EH (cell line): ENCODE measurements at places on chromosomes 5 and 9.

DNA sequence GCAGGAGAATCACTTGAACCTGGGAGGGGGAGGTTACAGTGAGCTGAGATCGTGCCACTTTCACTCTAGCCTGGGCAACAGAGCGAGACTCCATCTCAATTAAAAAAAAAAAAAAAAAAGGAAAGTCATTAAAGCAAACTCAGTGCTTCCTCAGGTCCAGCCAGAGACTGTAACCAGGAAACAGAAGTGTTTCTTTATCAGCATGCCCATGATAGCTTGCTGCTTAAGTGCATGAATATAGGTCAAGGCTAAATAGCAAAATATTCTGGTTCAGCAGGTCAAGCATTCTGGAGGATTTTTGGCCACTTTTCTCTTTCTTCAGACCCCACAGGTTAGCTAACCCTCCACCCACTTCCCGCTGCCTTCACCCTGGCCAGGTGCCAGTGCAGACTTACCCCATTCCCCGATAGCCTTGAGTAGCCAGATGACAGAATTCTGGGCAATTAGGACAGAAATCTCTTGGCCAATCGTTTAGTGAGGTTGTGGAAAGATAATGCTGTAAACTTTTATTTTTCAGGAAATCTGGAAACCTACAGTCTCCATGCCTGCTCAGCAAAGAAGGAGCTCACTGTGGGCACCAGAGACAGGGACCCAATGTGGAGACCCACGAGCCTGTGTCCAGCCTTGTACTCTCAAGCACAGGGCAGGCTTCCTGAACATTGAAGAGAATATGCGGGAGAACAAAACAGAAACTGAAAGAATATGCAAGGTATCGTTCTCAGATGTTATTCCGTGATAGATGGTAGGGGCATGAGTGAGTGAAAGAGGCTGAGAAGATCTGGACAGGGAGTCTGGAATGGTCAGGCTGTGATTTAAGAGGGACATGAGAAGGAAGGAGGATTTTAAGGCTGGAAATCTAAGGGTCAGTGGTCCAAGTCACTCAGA lies 4.2 kb upstream of the UGT3A2 start:
- no peak for DNase-seq

GRCh38 chr5:103867857-103868598 lies 305.4 kb upstream of the NUDT12 start:
- peak; percentile 50 for DNase-seq

DNA sequence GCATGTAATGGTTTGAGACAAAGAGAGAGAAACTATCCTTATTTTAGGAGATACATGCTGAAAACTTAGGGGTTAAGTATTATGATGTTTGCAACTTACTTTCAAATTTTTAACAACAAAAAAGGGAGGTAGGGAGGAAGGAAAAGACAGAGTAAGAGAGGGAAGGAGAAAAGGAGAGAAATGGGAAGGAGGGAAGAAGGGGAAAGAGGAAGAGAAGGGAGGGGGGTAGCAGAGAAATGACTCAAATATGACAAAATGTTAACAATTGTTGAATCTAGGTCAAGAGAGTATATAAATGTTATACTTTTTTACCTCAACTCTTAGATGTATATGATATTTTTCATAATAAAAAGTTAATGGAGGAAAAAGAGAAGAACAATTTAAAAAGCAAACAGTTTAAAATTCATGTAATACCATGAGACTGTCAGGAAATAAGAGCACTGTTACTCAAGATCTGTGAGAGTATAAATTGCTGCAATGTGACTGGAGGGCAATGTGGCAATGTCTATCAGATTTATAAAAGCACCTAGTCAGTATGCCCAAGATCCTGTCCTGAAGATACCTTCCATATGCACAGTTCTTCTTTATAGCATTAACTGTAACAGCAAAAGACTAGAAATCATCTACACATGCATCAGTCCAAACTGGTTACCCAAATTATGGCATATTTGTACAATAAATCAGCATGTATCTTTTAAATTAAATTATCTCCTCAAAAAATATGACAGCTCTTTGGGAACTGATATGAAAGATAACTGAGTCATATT lies 16.3 kb downstream of the FBXW11 start:
- DNase-seq, result no peak

DNA sequence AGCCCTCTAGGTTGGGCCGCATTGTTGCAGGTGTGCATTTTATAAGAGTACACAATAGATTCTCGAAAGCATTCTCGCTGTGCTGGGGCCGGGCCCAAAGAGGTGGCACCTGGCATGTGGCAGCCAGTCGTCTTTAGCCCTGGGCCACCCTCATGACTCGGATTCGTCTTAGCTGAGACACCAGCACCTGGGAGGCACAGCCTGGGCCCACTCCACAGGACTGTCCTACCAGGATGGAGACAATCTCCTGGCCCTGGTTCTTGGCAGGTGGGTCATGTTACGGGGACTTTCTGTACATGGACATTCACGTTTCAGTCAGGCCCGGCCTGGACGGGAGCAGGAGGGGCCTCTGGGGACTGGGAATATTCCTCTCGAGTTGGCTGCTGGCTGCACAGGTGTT lies 212.5 kb downstream of the FANCC start:
- no peak for DNase-seq

DNA sequence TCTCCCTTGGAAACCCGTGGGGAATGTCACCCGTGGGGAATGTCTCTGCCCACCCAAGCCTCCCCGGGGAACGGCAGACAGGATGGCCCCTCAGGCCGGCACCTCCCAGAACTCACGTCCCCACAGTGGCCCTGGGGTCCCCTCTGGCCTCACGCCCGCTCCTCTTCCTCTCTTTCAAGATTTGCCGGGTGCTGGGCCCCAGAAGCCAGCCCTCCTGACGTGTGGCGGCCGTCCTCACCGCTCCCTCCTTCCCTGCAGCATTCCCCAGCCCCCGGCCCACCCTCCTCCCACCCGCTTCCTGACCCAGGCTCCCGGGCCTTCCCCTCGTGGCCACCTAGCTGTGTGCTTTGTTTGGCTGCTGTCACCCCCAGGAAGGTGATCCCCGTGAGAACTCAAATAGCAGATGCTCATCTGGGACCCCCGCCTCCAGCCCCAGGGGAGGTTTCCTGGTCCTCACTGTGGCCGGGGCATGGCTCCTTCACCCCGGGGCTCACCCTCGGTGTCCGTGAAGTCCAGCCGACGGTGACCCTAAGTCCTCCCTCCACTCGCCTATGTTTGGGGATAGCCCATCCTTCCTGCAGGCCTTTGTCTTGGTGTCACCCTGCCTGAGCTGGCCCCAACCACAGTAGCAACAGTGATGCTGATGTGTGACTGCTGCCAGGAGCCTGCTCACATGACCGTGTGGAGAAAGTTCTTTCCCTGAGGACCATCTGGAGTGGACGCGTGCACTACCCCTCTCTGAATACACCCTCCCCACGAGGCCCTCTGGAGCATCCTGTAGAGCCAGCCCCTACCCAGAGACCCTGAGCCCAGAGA lies 163.3 kb upstream of the IER5L start:
- no peak for DNase-seq

GRCh38 chr9:137167277-137167746 lies 2.5 kb downstream of the LRRC26 start:
- DNase-seq, result no peak

GRCh38 chr5:78647351-78647818 lies 1.2 kb downstream of the LHFPL2 start:
- DNase-seq, result peak; percentile 49

- DNase-seq, result peak; percentile 59
Observed at GRCh38 chr5:141747152-141748141, 65.4 kb upstream of the ARAP3 start.

- no peak for DNase-seq
Observed at GRCh38 chr9:124046189-124046588, 34.6 kb downstream of the LHX2 start.

DNA sequence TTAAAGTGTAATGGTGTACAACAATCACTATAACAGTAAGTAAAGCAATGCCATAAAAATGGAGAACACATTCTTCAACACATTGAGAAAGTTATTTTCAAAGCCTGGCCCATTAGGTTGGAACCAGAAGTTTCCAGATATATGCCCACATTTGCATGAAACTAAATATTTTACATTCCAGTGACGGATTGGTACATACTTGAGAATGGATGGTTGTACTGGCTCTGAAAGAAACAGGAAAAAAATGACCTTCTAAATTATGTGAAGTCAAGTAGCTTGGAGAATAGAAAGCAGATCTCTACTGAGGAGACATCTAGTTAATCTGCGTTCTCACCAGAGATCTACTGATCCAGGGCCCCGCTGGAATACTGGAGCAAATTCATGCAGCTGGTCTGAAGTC lies 1037.0 kb downstream of the NR2F1-AS1 start:
- DNase-seq, result peak; percentile 68

- no peak for DNase-seq
Observed at GRCh38 chr9:133098871-133099270, 22.2 kb downstream of the RALGDS start.

DNA sequence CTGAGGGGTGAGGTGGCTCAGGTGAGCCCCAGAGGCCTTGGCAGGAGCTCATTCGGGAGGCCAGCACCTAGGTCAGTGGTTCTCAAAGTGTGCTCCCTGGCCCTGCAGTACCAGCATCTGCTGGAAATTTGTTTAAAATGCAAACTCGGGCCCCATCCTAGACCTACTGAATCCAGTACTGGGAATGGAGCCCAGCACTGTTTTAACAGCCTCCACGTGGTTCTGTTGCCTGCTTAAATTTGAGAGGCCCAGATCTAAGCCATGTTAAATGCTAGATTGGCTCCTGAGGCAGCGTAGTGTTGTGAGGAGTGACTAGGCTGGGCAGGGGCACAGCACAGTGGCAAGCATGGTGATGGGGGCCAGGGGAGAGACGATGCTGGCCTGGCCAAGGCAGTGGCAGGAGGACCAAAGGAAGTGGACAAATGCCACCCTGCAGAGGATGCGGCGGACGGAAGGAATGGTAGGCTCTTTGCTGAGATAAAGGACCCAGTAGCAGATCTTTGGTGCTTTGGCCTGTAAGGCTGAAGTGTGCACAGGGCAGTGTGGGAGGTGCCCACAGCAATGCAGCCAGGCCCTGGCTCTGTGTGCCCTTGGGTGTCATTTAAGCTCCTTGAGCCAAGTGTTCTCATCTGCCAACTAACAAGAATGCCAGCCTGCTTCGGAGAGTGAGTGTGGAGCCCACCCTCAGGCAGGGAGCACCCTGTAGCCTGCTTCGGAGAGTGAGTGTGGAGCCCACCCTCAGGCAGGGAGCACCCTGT lies 4.2 kb downstream of the PRR7 start:
- DNase-seq, result no peak

- DNase-seq, result no peak
Observed at GRCh38 chr9:121824651-121825030, 173.2 kb downstream of the DAB2IP start.

DNA sequence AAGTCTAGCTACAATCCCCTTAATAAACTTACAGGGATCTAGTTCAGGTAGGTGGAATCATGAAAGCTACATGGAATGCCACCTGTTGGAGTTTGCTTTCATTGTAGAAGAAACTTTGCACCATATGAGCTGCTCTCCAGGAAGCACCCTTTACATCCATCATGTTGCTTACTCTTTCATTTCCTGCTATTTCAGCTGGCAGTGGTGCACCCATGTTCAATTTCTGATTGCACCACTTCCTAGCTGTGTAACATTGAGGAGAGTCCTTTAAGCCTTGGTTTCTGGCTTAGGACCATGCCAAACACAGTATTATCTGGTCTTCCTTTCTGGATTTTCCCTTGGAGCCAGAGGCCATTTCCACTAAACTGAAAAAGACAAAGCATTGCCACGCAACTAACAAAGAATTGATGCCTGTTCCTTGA lies 123.3 kb upstream of the SLC12A2 start:
- DNase-seq, result no peak

DNA sequence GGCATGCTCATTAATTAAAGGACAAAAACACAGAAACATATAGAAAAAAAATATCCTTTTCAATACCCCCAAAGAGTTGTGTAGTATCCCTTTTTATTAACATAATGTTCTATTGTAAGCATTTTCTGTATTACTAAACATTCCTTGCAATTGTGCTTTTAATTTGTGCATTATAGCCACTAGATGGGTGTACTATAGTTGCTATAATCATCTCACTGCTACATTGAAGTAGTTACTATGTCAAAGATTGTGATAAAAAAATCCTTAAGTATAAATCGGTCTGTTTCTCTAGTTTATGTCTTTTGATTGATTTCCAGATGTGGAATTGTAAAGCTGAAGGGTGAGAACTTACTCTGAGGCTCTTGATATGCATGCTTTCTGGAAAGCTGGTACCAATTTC lies 21.4 kb downstream of the FREM1 start:
- no peak for DNase-seq

DNA sequence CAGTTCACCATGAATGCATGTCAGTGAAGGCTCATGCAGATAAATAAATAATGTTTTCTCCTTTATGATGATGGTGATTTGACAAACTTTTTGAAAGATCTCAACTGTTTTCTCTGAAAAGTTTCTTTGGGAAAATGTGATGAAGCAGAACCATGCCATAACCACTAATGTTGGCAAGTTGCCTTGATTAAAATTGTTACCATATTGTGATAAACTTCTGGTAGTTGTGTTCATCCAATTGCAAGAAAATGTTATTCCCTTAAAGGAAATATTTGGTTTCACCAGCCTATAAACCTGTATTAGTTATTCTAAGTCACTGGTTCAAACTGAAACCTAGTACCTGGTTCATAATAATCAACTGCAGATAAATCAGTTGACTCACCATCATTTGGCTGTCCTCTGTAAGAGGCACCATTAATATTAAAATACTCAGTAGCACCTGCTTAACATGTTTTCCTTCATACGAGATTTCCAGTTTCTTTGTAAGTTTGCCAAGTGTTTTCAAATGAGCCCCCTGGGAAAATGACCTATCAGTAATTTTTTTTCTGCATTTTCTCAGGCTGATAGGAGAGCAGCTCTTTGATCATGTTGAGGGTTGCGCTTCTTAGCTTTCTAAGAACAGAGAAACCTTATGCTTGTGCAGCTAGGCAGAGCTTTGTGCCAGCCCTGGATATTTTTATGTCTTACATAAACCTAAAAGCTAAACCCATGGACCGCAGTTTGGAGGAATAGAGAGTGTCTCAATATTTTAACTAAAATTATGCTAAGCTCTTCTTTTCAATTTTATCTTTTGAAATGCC lies 88.0 kb downstream of the LURAP1L start:
- no peak for DNase-seq

DNA sequence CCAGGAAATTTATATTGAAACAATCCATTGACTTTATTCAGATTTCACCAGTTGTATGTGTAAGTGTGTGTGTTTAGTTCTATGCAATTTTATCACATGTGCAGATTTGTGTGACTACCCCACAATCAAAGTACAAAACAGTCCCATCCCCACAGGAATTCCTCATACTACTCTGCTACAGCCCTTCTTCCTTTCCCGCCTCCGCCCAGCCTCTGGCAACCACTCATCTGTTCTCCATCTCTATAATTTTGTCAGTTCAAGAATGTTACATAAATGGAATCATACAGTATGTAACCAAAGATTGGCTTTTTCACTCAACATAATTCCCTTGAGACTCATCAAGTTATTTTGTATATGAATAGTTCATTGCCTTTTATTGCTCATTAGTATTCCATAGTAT lies 289.1 kb downstream of the GADD45G start:
- DNase-seq, result no peak

GRCh38 chr9:95438561-95439357 lies 78.0 kb downstream of the PTCH1 start:
- no peak for DNase-seq

- peak; percentile 97 for DNase-seq
Observed at GRCh38 chr5:67648201-67648671, 451.6 kb upstream of the CD180 start.
